ENCODE measurements at places on chromosomes 2 and 18.

DNA sequence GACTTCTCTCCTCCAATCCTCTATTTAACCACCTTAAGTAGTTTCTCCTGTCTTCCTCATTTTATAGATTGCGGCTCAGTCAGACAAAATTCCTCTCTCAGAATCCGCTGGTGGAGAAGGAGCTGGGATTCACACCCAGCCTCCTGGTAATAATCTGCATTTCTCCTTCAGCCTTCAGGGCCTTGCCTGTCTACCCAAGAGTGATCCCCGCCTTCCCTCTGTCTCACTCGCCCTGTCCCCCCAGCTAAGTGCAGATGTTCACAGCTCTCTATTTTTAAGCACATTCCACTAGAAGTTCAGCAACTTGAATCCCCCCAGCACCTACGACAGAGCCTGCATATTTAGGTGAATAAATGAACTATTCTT lies 212.5 kb upstream of the HAAO start:
- DNase-seq: no peak

- no peak for DNase-seq
Measured at GRCh38 chr18:63422864-63423304, 608 bp upstream of the VPS4B start.

DNA sequence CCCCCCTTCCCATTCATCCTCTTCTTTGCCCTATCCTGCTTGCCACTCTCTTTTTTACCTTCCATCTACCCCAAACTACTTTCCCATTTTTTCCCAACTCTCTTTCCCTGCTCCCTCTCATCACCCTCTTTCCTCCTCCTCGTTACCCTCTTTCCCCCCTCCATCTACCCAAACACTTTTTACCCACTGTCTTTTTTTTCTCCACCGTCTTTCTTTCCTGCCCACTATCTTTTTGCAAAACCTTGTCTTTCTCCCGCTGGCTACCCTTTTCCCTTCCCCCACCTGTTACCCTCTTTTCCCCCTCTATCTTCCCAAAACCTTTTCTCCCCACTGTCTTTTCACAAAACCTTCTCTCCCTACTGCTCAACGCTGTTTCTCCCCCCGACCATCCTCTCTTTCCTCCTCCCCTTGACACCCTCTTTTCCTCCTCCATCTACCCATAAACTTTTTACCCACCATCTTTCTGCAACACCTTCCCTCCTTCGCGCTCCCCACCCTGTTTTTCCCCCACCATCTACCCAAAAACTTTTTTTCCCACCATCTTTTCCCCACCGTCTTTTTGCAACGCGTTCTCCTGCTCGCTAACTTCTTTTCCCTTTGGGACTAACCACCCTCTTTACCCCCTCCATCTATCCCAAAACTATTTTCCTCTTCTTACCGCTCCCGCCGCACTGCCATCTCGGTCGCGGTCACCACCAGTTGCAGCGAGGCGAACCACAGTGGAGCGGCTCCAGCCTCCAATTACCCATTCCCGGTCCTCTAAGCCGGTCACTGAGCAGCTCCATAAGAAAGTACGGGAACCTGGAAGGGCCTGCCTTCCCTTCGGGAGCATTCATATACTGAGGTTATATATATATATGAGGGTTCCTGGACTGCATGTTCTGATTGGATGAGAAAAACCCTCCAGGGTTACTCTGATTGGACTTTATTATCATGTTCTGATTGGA lies 15.0 kb downstream of the CCDC74A start:
- no peak for DNase-seq

GRCh38 chr2:137800386-137800785 lies 163.9 kb upstream of the HNMT start:
- no peak for DNase-seq

DNA sequence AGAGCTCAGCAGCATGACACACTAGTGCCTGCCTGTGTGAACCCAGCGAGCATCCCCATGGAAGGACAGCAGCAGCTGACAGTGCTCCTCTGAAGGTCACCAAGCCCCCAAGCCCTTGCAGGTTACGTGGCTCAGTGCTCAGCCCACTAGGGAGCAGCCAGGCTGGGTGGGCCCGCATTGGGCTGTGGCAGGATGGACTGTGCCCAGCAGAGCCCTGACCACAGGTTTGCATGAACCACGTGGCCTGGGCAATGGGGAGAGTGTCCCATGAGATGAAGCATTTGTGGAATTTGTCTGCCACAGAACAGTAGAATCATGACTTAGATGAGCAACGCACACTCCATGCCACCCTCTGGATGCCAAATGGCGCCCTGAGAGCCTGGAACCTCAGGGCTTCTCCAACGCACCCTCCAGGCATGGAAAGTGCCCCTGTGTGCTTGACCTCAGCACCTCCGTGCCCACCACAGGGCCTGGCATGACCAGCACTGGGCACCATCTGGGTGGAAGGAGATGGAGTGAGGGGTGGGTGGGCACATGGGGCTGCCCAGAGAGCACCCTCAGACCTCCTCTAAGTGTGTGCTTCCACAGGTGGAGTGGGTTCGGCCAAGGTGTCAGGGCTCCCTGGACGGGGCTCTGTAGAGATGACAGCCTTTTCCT lies 216.1 kb upstream of the RAB6C start:
- DNase-seq: no peak

DNA sequence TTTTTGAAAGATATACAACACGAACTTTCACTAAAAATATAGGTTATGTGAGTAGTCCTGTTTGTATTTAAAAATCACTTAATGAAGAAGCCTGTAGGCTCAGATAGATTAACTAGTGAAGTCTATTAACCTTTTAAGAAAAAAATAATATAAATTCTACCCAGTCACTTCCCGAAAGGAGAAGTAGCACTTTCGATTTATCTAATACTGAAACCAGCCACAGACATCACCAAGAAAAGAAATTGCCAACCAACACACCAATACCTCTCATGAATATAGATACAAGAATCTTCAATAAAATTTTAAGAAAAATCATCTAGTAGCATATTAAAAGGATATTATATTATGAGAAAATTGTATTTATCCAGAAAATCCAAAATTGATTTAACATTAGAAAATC lies 160.5 kb downstream of the GALNT13 start:
- DNase-seq: no peak

GRCh38 chr2:8836971-8837794 lies at the start of gene KIDINS220:
Gene KIDINS220, minus strand, starts transcription at chr2:8837613. Its CDS starts 10,520 bp downstream, at chr2:8827093.
- peak; percentile 87 for DNase-seq

DNA sequence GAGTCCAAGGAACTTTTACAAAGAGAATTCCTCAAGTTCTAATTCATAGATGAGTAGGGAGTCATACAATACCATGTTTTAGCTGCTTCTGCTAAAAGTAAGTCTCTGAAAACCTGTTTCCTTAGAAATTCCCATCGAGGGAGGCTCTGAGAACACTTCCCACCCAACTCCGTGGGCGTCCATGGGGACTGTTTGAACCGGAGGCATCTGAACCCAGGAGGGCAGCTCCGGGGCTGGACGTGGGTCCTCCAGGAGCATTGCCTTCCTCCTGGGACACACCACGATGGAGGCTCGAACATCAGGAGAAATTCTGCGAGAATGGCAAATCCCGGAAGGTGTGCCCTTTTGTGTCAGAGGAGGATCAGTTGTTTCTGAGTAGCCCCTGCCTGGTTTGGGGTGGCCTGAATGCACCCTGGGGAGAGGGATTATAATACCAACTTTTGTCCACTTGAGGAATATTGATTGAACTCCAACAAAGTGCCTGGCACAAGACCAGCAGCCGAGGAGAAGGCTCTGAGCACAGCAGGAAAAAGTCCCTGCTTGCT lies 327.5 kb upstream of the SALL3 start:
- DNase-seq: no peak

DNA sequence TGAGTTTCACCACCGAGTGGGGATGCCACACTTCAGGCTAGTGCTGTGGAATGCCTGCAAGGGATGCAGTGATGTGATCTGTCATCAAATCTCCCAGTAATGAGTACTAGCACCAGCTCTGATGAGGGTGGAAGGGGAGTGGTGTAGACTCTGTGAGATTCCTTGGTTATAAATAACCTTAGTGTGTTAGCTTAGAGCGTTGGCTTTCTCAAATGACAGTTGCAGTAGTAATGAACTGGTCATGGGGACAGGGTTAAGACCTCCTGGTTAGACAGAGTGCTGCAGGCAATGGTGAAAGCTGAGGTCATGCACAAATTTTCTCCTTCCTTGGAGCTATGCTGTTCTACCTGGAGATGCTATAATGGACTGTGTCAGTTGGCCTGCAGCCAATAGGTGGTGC lies 1063.4 kb upstream of the CRIM1 start:
- no peak for DNase-seq

GRCh38 chr2:153939124-153939796 lies 67.5 kb downstream of the GALNT13 start:
- no peak for DNase-seq

GRCh38 chr2:165952085-165952484 lies 1.5 kb downstream of the TTC21B start:
- no peak for DNase-seq

- no peak for DNase-seq
Measured at GRCh38 chr2:198441246-198441645, 636.9 kb downstream of the PLCL1 start.

GRCh38 chr2:108538000-108538625 lies 3.8 kb downstream of the LIMS1 start:
- no peak for DNase-seq

DNA sequence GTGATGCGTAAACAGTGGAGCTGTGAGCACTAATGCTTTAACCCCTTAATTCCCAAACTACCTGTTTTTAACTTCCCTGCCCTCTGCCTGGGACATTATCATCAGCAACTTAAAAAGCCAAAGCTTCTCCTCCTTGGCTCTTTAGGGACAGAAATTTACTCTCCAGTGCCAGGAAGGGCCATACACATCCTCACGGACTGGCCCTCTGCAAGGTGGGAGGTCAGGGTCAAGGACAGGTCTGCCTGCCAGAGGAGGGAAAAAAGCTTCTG lies 21.5 kb downstream of the KCTD1 start:
- DNase-seq: no peak

GRCh38 chr2:72924353-72925240 lies 7.3 kb downstream of the EMX1 start:
- no peak for DNase-seq

GRCh38 chr2:80145499-80145898 lies 159.1 kb downstream of the LRRTM1 start:
- peak; percentile 1 for DNase-seq

DNA sequence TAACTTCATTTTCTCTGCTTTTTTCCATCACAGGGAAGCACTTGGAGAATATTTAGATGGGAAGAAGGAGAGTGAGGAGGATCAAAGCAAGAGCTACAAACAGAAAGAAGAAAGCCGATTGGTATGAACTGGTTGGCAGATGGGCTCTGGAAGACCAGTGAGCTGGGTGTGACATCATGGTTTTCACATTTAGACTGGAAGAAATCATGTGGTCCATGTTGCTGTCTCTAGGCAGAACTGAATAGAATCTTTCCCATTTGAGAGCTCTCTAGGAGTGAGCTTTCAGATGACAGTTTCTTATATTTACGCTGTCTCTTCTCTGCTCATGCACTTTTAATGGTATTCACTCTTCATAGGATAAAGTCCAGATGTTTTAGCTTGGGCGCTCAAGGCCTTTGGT lies 12.6 kb downstream of the DRC1 start:
- no peak for DNase-seq

DNA sequence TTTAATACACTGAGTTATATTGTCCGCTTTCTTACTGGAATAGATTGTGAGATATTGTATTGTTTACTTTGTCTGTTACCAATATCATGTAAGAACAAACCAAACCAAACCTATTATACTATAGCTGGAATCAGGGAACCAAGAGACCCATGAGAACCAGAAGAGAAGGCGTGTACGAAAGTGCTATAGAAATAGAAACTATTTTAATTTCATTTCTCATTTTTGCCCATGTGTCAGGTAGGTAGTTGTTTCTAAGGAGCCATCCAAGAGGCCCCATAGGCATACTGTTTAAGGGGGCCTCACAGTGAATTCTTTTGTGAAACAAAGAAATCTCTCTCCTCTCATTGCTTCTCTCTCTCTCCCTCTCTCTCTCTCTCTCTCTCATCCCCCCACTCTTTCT lies 363.6 kb downstream of the RNF144A start:
- DNase-seq: no peak

DNA sequence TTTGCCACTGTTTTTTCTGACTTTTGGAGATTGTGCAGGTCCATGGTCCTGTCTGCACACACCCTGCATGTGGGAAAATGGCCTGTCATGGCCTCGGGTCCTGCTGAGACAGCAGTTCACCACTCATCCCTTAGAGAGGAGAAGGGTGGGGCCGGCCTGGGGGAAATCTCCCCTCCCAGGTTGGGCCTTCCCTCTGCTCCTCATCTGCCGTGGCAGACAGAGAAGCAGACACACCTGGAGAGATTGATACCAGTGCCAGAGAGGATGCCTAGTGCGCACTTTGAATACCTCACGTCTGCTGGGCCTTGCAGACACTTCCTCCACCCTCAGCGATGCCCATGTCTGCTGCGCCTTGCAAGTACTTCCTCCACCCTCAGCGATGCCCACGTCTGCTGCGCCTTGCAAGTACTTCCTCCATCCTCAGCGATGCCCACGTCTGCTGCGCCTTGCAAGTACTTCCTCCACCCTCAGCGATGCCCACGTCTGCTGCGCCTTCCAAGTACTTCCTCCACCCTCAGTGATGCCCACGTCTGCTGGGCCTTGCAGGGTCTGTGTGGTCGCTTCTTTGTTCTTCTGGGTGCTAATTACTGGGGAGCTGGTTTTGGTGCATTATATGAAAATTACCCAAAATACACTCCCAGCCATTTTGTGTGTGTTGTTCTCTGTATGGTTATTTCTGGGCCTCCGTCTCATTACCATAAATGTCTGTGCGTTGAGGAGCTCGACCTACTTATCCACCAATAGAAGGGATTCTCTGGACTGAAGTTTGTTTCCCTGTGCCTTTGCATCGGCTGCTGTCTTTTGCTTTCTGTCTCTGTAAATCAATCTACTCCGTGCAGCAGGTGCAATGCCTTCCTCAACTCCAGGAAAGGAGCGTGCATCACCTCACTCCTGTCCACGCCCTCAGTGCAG lies 186.9 kb upstream of the PXDN start:
- no peak for DNase-seq

GRCh38 chr2:16155366-16155765 lies 215.0 kb downstream of the MYCN start:
- DNase-seq: no peak

GRCh38 chr18:79077181-79077580 lies 8.0 kb downstream of the ATP9B start:
- no peak for DNase-seq

- DNase-seq: peak; percentile 77
Measured at GRCh38 chr18:26547646-26548414, 523 bp downstream of the KCTD1 start.

GRCh38 chr18:48842259-48843061 lies 108.3 kb downstream of the SMAD7 start:
- DNase-seq: no peak

Data from cerebellar cortex (tissue), 1 donor.